ENCODE measurements at places on chromosomes 2 and 18.

GRCh38 chr18:35085450-35086380 is 44.5 kb downstream of the MAPRE2 start:
- no peak for DNase-seq

GRCh38 chr2:3241971-3242746 is 135.5 kb downstream of the EIPR1 start:
- DNase-seq: no peak

- no peak for DNase-seq
Measured at GRCh38 chr18:70243131-70243929, 37.8 kb upstream of the RTTN start.

DNA sequence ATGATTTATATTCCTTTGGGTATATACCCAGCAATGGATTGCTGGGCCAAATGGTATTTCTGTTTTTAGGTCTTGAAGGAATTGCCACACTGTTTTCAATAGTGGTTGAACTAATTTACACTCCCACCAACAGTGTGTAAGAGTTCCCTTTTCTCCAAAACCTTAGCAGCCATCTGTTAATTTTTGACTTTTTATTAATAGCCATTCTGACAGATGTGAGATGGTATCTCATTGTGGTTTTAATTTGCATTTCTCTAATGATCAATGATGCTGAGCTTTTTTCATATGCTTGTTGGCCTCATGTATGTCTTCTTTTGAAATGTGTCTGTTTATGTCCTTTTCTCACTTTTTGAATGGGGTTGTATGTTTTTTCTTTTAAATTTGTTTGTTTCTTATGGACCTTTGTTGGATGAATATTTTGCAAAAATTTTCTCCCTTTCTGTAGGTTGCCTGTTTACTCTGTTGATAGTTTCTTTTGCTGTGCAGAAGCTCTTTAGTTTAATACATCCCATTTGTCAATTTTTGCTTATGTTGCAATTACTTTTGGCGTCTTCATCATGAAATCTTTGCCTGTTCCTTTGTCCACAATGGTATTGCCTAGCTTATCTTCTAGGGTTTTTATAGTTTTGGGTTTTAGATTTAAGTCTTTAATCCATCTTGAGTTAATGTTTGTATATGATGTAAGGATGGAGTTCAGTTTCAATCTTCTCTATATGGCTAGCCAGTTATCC is 119.7 kb upstream of the XIRP2 start:
- no peak for DNase-seq

DNA sequence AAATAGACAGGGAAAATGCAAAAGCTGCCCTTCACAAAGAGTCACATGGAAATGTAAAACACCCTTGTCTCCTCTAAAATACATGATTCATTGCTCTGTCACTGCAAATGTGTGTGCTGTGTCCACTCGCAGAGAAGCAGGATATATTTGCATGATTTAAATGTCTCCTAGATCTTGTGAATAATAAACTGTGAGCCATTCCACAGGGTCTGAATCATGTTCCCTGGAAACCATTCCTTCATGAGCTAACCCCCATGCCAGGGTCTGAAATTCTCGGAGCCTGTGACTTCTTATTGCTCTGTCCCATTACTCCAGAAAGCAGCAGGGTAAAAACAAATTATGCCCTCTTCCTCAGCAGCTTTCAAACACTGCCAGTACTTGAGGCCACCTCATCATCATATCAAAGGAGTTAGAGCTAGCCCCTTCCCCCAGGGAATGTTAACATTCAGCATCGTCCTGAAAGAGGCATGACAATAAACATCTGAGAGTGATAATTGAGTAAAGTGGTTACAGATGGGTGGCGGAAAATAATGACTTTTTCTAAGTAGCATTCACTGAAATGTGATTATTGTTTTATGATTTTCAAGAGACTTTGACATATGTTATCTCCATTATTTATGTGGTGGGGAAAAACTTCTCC is 11.7 kb upstream of the CNGA3 start:
- DNase-seq: no peak

- peak; percentile 53 for DNase-seq
Measured at GRCh38 chr2:206989311-206989710, 50.0 kb downstream of the CPO start.

DNA sequence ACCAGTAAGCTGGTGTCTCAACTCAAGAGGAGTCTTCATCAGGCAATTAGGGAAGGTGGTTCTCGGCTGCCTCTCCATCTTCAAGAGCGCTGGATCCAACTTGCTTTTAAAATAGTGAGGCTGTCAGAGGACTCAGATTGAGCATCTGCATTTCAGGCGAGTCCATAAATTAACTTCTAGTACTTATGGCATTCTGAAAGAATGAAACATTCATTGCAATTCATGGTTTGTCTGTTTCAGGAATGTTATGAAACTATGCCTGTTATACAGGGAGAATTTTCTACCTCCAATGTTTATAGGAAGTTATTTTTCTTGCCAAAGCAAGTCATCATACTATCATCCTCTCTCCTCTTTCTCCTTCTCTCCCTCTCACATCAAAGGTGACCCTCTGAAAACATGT is 883.2 kb downstream of the SLC4A3 start:
- no peak for DNase-seq

DNA sequence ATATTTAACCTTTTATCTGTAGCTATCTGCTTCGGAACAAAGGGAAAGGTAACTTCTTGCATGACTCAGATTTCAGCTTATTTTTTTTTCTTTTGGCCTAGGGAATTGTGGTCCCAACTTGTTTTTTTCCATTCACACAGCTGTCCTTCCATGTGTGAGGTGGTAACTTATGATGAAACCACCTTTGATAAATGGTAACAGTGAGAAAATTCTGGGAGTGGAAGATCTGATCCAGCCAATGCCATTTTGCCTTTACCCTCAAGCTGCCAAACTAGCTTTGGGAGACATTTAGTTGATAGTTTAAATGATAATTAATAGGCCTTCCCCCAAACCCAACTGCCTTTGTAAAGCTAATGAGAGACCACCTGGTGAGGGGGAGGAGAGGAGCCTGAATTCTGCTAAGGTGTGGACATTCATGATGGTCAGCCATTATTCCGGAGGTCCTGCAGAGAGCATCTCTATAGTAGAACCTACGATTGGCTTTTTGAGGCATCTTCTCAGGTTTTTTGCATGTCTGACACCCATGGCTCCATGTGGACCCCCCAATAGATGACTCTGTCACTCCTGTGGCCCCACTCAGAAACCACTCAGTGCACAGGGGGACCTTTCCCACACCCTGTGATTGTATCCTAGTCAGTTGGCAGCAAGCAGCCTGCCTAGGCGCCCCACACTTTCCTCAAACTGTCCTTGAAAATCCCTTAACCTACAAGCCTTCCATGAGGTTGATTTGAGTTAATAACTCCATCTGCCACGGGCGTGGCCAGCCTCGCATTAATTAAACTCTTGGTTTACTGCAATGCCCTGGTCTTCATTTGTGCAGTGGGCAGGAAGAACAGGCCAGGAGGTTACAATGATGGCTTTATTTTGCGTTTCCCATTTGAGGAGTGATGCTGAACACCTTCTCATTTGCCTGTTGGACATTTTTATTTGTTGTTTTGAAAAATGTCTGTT is 263.5 kb upstream of the PXDN start:
- no peak for DNase-seq

DNA sequence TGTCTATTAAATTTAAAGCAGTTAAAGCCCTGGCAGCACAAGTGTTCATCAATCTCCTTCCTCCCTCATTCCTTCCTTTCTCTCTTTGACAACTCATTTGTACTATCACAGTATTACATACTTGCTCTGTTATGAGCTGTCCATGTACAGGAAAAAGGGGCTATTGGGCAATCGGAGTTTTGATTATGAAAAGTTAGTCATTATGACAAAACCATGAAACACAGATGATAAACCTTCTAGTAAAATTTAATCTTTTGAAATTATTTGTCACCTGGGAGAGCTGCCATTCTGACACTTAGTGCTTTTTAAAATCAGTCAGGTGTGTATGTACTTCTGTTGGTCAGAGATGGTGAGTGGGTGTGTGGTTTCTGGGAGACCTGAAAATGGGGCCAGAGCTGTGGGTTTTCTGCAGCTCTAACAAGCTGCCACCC is 39.4 kb downstream of the MAP4K4 start:
- no peak for DNase-seq

DNA sequence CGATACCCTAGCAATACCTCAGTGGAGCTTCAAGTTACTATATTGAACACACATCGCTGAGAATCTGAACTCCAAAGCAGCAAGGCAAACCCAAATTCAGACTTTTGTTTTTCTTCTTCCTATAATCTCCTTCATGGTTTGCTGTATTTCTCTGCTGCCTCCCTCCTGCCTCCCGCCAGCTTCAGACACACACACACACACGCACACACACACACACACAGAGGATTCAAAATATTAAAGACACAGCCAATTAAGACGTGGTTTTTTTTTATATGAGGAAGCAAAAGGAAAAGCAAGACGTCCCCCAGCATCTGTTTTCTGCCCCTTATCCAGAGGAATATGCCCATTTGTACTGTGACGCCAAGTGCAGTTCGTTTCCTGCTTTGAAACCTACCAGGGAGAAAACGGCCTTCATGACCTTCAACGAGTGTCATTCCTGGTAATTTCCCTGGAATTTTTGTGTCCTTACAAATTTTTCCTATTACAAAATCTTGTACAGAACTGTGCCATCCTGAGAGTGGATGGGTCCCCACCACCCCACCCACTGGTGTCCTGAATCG is 547.9 kb upstream of the ID2 start:
- DNase-seq: no peak

DNA sequence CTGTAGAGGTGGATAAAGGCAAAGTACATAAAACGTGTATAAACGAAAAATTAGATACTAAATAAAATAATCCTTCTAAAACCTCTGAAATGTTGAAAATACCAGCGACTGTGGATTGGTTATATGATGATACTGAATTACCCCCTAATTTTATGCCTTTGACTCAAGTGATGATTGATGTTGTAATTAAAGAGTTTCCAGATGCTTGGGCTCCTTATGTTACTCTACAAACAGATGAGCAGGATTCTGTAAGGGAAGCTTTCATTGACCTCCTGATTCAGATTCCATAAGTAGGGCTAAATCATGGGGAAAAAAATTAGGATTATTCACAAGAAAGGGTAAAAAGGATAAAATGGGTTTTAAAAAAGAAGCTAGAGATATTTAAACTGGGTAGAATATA is 418.2 kb upstream of the SLC39A10 start:
- DNase-seq: no peak

DNA sequence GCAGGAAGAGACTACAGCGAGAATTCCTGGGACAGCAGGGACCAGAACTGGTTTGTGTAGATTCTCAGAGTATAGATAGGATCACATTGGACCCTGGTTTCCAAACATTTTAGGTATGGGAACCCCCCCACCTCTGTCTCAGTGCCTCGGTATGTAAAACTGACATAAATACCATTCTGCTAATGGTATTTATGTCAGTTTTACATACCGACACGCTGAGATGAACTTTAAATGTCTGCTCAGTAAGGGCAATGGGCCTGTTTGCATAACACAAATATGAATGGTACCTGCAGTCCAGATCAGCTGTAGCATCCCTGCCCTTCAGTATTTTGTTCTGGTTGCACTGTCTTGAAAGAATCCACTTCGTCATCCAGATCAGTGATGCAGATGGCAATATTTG is 73.2 kb downstream of the WDSUB1 start:
- no peak for DNase-seq

DNA sequence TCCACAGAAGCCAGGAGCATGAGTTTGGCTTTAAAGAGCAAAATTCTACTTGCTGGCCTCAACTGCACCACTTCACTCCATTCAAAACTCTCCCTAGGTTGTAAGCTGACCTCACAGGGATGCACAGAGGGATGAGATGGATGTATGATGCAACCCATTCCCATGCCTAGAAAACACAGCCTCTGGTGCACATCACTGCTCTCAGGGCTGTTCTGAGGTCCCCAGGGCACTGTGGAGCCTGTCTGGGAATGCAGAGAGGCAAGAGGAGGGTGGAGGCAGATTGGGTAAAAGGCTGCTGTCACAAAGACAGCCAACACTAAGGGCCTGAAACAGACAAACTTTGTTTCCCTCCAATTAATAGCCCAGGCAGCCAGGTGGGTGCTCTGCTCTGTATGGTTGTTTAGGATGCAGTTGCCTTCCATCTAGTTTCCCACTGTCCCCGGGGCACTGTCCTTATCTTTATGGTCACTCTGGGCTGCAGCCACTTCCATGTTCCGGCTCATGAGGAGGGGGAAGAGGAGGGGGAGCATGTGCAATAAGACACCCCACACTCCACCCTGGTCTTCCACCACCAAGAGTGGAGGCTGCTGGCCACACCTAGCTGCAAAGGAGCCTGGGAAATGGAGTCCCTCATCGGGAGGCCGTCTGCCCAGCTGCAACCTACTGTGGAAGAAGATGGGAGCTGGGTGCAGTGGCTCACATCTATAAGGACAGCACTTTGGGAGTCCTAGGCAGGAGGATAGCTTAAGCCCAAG is 7.0 kb downstream of the GPR45 start:
- DNase-seq: no peak

- no peak for DNase-seq
Measured at GRCh38 chr2:187349326-187349944, 98.6 kb downstream of the CALCRL start.

- DNase-seq: no peak
Measured at GRCh38 chr2:43725711-43726246, 48.1 kb upstream of the DYNC2LI1 start.

DNA sequence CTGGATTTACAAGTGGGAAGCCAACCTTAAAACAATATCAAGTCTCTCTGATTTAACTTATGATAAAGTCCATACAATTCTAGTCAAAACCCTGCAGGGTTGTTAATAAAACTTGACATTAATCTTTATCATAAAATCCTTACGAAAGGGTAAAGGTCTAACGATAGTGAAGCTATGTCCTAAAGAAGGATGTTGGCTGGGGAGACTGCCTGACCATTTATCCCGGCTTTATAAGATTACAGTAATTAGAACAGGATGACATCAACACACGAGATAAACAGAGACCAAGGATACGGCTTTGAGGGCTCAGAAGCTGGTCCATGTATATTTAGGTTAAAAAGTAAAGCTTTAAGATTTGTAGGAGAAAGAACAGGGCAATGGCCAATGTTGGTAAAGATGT is 189.0 kb upstream of the COPS8 start:
- DNase-seq: no peak

DNA sequence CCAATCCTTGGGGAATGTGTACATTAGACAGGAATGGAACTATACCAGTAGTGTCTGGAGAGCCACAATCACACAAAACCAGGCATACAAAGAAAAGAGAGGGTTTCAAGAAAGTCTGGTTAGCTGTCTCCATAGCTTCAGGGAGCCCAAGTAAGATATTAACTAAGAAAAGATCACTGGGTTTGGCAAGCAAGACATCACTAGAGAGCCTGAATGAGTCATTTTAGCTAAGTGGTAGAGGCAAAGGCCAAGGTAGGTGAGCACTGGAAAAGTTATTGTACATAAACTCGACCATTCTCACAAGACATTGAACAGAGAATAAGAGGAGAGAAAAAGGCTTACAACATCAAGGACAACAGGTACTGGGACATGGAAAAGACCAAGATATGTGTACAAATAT is 143.8 kb upstream of the ARL4C start:
- DNase-seq: no peak
